ENCODE measurements at places on chromosomes 2 and 18.

DNA sequence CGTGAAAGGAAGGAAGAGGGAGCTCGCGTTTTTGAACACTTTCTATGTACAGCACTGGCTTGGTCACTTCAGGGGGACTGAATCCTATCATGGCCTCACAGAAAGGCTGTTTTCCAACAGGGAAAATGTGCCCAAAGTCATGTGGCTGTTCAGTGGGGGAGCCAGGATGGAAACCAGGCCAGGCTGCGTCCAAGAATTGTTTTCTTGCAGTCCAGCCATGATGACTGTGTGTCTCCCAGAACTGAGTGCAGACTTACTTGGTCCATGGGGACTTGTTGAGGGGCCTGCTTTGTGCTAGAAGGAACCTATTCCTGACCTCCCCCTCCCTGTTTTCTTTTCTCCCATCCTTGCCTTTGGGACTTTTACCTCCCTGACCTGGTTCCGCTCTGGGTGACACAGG lies 46.9 kb downstream of the EMILIN2 start:
- DNase-seq = no peak

DNA sequence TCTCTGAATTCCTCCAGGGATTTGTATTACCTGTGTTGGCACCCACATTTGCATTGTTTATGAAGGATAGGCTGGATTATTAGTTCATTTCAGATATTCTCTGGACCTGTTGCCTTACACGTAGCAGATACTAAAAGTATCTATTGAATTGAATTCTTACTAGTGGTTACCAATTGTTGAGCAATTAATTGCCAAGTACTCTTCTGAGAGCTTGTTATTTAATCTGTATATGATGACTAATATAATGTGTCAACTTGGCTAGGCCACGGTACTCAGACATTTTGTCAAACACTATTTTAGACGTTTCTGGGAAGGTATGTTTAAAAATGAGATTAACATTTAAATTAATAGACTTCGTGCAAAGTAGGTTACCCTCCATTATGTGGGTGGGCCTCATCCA lies 2.5 kb upstream of the SPP2 start:
- no peak for DNase-seq

DNA sequence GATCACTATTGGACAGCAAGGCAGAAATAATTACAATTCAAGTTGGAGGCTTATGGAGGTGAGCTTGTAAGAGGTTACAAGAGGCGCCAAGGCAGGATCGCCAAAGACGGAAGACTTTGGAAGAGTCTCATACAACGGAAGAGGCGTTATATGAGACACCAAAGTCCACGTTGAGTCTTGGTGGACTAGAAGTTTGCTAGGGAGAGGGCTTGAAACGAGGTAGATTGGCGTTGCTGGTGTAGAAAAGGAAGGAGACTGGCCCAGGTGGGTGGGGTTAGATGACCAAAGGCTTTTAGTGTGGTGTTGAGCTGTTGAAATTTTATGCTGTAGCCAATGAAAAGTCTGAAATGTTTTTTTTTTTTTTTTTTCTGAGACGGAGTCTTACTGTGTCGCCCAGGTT lies 1.4 kb downstream of the MSH2 start:
- no peak for DNase-seq

DNA sequence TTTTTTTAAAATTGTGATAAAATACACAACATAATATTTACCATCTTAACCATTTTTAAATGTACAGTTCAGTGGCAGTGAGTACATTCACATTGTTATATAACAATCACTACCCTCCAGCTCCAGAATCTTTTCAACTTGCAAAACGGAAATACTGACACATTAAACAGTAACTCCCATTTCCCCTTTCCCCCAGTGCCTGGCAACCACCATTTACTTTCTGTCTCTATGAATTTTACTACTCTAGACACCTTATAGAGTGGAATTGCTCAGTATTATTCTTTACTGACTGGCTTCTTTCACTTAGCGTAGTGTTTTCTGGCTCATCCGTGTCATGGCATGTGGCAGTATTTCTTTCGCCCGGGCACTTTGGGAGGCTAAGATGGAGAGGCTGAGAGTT lies 32.6 kb downstream of the FASTKD2 start:
- DNase-seq = no peak

DNA sequence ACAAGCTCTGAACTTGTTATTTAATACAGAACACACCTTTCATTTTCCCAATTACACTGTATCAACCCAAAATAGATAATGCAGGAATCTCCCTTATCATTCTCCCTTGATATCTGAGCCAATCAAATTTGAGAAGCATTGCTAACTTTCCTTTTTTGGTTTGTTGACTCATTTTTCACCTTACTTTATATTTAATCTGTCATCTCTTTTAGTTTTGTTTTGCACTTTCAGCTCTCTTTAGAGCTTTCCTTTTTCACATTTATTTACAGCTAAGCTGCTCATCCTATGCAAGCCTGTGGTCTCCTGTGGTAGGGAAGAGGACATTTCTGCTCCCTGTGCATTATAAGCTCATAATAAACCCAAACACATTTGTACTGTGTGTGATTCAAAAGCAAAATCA lies 50.1 kb downstream of the ITGAV start:
- DNase-seq = no peak
